ENCODE measurements at places on chromosomes 1 and 21.

DNA sequence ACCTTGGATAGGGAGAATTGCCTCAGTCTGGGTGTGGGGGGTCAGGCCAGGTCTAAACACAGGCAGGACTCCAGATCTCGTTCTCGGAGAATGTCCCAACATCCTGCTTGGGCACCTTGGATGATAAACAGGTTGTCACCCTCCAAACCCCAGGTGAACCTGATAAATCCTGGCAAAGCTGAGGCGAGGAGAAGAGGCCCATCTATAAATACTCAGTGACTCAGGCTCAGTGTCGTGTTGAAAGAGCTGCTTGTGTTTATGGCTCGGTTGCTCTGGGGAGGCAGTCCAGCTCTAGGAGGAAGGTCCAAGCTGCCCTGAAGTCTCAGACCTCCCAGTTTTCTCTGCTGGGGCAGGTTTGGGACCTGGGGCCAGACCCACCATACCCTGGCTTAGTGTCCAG is 15.8 kb upstream of the TRIM63 start:
- DNase-seq, result no peak

DNA sequence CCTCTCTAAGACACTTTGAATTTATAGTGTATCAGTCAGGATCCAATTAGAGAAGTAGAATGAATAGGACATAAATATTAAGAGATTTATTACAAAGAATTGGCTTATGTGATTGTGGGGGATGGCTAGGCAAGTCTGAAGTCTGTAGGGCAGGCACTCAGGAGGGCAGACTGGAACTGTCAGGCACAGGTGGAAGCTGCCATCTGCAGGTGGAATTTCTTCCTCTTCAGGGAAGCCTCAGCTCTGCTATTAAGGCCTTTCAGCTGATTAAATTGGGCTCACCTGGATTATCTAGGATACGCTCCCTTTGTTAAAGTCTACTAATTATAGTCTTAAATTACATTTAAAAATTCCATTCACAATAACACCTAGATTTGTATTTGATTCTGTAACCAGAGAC is 92.0 kb upstream of the HAO2 start:
- DNase-seq, result no peak

DNA sequence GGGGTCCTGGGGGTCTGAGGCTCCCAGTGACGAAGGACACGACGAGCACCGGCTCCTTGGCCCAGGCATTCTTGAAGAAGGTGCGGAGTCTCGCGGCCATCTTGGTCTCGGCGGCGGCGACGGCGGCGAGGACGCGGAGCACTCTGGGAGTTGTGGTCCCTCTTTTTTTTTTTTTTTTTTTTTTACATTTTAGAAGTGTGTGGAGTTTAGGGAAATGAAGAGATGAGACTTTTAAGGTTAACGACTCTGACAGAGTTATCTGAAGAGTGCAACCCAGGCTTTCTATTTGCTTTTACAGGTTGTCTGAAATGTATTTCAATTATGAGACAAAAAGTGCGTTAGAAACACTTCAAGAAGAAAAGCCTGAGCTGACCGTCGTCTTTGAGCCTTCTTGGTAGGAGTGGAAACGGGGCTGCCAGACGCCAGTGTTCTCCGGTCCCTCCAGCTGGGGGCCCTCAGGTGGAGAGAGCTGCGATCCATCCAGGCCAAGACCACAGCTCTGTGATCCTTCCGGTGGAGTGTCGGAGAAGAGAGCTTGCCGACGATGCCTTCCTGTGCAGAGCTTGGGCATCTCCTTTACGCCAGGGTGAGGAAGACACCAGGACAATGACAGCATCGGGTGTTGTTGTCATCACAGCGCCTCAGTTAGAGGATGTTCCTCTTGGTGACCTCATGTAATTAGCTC is 9.7 kb downstream of the OR2B11 start:
- DNase-seq, result no peak

GRCh38 chr1:200226969-200227303 is 182.9 kb downstream of the ZNF281 start:
- DNase-seq, result no peak

GRCh38 chr1:3179471-3179870 is 110.5 kb downstream of the PRDM16 start:
- DNase-seq, result no peak

GRCh38 chr21:34647555-34647954 is 21.2 kb upstream of the CLIC6 start:
- no peak for DNase-seq

- no peak for DNase-seq
Observed at GRCh38 chr1:200634261-200635122, 13.9 kb upstream of the KIF14 start.

- DNase-seq, result no peak
Observed at GRCh38 chr1:186152227-186152619, 222.8 kb downstream of the TPR start.

DNA sequence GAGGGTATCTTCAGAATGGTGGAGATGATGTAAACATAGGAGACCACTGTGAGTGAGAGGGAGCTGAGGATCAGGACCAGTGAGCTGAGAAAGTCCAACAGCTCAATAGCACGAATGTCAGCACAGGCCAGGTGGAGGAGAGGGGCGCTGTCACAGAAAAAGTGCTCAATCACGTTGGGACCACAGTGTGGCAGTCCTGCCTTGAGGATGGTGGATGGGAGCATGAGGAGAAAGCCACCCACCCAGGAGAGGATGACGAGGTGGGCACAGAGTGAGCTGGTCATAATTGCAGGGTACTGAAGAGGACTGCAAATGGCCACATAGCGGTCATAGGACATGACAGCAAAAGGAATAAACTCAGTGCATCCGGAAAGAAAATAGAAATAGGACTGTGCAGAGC is 8.1 kb downstream of the OR11L1 start:
- DNase-seq, result no peak

DNA sequence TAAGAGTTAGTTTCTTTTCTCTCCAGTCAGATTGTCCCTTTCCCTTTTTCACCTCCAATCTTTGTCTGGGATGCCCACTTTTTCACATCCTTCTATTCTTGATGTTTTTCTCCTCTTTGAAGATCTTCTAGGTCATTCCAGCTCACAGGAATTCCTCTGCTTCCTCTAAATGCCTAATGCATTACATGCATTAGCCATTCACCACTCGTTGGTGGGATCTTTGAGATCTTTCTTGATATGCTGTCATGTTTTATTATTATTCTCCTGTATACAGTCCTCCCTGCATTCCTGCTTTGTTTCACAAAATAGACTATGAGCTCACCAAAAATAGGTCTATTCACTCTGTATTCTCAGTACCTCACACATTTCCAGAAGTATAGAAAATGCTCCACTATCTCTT is 129.0 kb downstream of the LYPLAL1 start:
- no peak for DNase-seq

DNA sequence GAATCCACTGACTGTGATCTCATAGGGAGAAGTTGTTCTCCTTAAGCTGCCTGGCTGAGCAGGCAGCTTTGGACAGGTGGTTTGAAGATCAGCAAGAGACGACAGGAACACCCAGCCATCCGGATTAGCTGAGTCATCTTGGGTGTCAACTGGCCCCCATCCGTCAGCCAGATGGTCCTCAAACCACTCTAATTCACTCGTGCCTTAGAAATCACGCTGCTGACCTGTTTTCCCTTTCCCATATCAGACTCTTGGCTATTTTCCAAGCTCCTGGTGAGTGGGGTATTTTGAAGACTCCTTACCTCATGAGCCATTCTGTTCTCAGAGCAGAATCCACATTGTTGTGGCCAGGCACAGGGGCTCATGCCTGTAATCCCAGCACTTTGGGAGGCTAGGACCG is 149.1 kb upstream of the L1TD1 start:
- no peak for DNase-seq

- DNase-seq, result no peak
Observed at GRCh38 chr1:80083892-80084291, 1077.4 kb upstream of the ADGRL4 start.

GRCh38 chr1:157700732-157701131 is at the start of gene FCRL3:
FCRL3 (minus strand) TSS chr1:157700769; CDS start chr1:157700489, 280 bp downstream.
- DNase-seq, result no peak

DNA sequence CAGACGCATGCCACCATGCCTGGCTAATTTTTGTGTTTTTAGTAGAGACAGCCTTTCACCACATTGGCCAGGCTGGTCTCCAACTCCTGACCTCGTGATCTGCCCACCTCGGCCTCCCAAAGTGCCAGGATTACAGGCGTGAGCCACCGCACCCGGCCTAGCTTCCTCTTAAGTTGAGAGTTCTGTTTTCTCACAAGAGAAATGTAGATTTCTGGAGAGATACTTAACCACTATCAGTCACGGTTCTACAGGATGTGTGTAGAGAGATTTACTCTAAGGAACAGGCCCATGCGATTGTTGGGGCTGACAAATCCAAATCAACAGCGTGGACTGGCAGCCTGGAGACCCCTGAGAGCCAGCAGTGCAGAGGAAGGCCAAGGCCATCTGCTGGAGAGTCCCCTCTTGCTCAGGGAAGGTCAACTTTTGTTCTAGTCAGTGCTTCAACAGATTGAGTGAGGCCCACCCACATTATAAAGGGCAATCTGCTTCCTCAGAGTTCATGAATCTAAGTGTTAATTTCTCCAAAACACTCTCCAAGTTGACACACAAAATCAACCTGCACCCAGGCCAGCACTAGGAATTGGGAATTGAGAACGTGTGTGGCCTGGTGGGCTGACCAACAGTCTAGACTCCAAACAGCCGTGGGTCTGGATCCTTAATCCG is 38.7 kb downstream of the CHAF1B start:
- DNase-seq, result no peak

- DNase-seq, result no peak
Observed at GRCh38 chr1:218348628-218349071, 3.5 kb downstream of the TGFB2 start.

- DNase-seq, result no peak
Observed at GRCh38 chr1:12052008-12052573, 11.0 kb upstream of the TNFRSF8 start.

DNA sequence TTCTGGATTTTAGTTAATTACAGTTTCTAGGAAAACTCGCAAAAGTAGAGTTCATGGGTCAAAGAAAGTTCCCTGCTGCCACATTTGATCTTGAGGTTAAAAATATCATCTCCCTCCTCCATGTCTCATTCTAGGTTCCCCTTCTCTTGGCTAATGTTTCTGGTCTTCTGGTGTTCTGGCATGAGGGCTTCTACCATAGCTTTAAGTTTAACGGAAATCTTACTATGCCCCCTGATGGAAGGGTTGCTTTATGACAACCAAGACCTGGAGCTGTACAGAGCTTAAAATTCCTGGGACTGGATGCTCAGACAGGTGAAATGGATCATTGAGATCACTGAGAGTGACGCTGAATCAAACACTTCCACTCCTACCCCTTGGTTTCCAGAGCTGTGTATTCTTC is 1881.7 kb downstream of the MRPL39 start:
- DNase-seq, result no peak

- no peak for DNase-seq
Observed at GRCh38 chr1:185526344-185527307, 207.6 kb upstream of the HMCN1 start.

- DNase-seq, result no peak
Observed at GRCh38 chr1:236099355-236099974, 34.6 kb upstream of the NID1 start.

- DNase-seq, result no peak
Observed at GRCh38 chr1:39148942-39149341, 55.6 kb upstream of the MACF1 start.

- DNase-seq, result no peak
Observed at GRCh38 chr1:170932236-170932635, 3.1 kb upstream of the MROH9 start.

GRCh38 chr1:54309631-54310366 is 96.4 kb downstream of the SSBP3 start:
- DNase-seq, result no peak

DNA sequence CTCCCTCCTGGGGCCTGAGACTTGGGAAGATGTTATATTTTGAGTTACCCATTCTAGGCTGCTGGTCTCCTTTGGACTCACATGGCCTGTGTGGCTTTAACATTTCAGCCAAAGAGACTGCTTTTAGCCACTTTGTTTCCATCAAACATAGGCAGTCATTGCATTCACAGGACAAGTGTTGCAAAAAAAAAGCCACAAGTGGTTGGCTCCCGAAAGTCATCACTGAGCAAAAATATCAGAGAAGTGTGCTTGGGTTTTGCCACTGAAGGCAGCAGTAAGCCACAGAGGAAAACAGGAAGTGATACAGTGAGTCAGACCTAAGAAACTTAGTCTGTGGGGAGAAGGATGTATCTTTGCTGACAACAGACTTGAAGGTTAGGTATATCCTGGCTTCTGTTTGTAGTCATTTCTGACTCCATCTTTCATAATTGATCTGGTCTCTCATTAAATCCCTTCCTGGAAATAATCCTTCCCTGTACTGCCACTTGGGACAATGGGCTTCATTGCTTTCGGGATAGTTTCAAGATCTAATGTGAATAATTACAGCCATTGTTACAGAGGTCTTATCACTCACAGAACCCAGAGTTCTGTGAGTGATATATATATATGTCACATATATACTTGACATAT is 80.9 kb downstream of the COLGALT2 start:
- DNase-seq, result no peak

DNA sequence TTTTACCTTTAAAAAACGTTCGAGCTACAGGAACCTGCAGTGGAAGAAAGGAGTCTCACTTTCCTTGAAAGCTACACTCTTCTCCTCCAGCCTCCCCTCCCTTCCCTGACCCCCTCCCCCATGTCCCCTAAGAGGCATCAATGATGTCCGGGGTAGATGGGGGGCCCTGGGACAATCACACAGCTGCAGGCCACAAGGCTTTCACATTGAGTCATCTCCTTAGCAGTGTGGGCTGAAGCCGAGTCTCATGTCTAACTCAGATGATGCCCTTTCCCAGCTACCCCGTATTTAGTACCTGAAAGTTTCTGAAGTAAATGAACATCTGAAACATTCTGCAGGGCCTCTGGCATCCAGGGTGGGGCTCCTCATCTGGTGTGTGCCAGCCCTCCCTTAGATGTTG is 6.3 kb upstream of the GPR25 start:
- DNase-seq, result no peak

GRCh38 chr1:154846565-154847442 is 23.3 kb downstream of the KCNN3 start:
- no peak for DNase-seq

GRCh38 chr21:42198929-42199867 is 19.7 kb upstream of the ABCG1 start:
- no peak for DNase-seq

GRCh38 chr1:225885336-225885735 is 3.2 kb upstream of the TMEM63A start:
- no peak for DNase-seq

GRCh38 chr1:10962483-10962882 is 50.0 kb upstream of the TARDBP start:
- DNase-seq, result no peak

GRCh38 chr1:101820071-101820470 is 176.7 kb downstream of the OLFM3 start:
- no peak for DNase-seq

DNA sequence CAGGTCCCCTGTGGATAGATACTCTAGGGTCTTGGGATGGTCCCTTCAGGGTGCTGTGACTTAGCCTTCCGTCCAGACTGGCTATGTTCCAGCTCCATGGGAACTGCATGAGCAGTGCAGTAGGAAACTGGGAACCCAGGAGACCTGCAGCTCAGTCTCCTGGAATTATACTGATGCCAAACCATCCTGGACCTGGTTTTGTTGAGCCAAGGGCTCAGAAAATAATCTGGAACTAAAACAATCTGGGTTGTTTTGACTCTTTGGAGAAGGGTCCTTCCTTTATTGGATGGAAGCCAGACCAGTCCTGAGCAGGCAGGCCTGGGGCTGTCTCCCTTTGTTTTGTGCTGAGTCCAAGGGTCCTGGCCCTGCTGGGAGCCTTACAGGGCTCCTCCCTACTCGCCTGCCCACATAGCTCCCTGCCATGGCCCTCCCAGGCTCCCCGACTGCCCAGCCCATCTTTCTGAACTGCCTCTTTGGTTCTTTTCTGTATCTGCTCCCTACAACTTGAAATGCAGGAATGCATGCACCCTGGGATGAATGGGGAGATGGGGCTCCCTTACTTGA is 1.2 kb downstream of the IPO13 start:
- DNase-seq, result no peak

- DNase-seq, result no peak
Observed at GRCh38 chr1:6907676-6908434, 122.6 kb downstream of the CAMTA1 start.

All from activated gamma-delta T cell (primary cell).